ENCODE measurements at places on chromosomes 16 and 17.

DNA sequence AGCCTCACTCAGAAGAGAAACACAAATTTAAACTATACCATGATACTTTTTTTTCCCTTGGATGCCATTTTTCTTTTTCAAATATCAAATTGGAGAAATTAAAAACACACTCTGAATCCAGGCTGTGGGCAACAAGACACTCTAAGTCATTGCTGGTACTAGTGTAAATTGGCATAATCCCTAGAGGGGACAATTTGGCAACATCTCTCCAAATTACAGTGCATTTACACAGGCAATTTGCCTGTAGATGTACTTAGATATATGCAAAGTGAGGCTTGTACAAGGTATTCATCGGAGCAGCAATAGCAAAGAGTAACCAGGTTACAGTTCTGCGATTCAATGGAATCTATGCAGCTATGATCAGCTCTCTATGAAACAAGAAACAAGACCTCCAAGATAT lies 6.7 kb upstream of the GUCY2D start:
- DNase-seq: no peak

DNA sequence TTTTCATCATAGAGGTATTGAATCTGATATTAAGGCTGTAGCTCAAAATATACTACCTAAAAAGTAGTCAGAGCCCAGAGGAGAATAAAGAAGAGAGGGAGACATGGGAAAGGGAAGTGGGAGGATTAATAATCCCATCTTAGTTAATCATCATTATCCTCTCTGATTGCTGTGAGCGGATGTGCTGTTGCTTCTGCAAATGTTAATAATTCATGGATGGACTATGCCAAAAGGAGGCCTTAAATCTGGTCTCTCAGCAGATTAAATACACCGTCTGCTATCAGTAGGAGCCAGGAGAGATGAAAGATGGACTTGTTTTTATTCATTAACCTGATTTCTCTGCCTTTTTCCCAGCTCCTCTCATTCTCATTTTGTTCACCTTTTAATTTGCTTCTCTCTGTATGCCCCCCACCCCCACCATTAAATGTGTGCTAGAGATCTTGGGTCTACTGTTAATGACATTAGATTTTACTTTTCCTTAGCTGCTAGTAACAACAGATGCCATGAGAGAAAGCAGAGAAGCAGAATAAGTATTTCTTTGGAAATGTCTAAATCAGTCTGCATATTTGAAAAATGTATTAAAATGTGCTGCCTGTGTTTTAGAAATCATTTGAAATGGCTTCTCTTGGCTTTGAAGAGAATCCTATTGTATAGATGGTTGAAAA lies 44.2 kb downstream of the NUP93 start:
- DNase-seq: no peak

- no peak for DNase-seq
Observed at GRCh38 chr16:71629278-71630016, 3.5 kb downstream of the MARVELD3 start.

- no peak for DNase-seq
Observed at GRCh38 chr17:74078363-74078941, 125.0 kb upstream of the RPL38 start.

- peak; percentile 98 for DNase-seq
Observed at GRCh38 chr17:21042458-21043295, at the start of gene USP22. Gene USP22, minus strand, starts transcription at chr17:21043011. Its CDS starts 176 bp downstream, at chr17:21042835.

DNA sequence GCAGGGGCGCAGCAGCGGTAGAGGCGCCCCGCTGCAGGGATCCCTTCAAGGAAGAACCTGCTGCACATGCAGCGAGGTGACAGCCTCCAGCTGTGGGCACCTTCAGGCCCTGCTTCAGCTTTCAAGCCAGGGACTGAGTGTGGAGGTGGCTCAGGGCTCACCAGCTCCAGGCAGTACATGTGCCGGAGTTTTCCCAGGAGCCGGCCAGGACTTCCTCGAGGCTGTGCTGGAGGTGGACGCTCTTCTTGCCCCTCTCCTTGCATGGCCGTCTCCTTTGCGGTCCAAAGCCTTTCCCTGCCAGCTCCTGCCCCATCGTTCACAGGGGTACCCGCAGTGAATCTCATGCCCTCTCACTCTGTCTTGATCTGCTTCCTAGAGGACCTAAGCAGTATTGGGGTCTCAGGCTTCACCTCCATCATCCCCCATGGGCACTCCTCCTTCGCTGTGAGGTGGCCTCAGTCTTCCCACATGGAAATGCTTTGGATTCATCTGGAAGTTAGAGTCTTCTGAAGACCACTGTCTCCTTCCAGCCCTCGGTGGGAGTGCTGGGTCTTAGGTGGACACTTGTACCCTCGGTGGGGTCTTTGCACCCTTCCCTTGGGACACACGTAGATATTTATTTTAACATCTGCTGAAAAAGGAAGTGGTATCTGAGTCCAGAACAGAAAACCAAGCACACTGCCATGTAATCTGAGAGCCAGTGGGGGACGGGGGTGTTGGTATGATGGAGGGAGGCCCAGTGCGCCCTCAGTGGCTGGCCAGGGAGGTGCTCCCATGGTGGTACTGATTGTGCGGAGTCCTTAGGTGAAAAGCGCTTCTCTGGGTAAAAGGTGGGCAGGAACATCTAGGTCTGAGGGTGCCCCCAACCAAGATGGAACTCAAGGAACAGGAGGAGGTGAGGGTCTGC lies 7.0 kb downstream of the XYLT2 start:
- DNase-seq: no peak
